ENCODE measurements at places on chromosomes 1 and 21.

GRCh38 chr1:47191940-47192457 is 2.2 kb upstream of the PDZK1IP1 start:
- DNase-seq = no peak

- no peak for DNase-seq
Measured at GRCh38 chr21:16304174-16305095, 574.7 kb downstream of the USP25 start.

DNA sequence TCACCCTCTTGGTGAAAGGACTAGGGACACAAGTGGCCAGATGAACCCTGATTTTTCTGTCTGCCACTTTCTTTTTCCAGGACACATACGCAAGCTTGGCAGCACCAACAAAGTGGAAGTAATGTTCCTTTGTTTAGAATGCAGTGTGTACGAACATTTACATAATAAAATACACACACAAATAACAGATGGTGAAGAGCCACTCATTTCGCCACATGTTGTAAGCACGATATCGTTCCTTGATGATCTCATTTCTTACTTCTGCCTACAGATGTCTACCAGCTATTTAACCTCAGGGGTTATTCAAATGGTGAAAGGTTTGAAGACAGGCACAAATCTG is 670.2 kb upstream of the CXADR start:
- DNase-seq = no peak

GRCh38 chr1:154748405-154748775 is 121.7 kb downstream of the KCNN3 start:
- no peak for DNase-seq

DNA sequence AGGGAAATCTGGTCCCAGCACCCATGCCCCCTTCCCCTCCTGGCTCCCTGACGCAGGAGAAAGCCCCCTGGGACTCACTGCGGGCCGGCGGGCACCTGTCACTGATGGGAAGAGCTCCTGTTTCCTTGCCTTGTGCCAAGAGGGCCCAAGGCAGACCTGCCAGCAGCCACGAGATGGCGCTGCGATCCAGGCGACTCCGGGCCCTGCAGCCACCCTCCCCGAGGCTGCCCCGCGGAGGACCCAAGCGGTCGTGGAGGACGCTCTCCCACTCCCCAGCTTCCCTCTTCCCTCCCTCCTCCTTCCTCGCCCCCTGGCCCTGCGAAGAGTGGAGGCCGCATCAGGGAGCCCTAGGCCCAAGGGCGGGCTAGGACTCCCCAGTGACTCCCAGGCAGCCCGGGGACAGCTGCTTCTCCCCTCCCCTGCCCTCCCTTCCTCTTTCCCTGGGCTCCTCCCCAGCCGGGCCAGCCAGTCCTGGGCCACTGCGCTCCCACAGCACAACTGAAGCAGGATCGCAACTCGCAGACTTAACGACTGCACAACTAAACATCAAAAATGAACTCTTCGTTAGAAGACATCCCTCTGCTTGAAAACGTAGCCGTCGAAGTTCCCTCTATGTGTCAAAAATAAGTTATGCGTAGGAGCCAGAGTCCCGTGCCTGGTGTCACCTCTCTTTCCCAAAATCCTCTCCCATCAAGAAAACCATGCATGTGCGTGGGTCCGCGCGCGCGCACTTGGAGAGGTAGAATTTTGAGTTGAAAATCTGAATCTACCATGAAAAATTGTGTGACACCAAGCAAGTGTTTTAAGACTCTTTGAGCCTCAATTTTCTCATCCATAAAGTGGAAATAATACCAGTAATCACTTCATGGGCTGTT is 34.2 kb downstream of the BATF3 start:
- peak; percentile 74 for DNase-seq

DNA sequence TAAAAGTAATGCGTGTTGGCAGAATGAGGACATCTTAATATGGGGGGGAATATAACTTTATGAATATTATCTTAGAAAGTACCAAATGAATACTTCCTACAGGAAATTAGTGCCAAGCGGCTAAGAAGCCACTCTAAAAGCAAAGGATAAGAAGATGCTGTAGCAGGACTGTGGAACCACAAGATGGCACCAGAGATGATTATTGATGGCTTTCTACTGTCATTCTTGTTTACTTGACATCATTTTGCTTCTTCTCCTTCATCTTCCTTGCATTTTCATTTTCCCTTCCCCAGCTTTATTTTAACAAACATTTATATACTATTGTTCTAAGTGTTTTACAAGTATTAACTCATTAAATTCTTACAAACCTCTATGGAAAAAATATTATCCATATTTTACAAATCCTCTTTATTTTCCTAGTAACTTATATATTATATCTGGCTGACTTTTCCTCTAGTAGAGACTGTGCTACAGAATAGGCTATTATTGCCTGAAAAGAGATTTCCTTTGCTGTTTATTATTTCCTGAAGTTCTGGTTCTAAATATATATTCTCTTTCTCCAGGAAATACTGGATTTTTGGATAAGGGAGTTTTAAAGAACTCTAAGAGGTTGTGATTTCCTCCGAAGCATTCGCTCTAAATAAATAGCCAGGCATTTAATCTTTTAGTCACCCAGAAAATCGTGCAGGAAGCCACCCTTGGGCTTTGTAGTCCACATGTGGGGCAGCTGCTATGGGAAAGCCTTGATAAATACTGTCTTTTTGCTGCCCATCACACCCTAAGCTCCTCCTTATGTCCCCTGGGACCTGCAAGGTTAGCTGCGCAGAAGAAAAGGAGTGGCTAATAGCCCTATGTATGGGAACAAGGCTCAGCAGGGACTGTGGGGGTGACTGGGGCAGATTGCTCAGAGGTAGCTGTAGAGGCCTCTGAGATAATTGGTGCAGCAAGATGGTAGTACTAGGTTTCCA is 69.8 kb downstream of the TPR start:
- DNase-seq = no peak

DNA sequence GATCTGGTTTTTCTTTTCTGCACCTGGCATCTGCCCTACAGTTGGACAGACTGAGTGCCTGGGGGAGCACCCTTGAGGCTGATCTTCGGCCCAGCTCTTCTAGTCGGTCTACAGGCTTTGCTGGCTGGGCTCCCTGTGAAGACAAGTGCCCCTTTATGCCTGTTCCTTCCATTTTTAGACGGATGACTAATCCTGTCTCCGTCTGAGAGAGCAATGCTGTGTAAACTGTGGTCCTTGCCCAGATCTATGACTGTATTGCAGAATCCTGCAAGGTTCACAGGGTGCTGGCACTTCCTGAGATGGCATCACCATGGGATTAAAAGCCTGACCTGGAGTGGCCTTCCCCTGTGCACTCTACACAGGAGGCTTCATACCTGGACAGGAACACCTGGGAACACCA is 47.6 kb upstream of the SAMD13 start:
- no peak for DNase-seq

DNA sequence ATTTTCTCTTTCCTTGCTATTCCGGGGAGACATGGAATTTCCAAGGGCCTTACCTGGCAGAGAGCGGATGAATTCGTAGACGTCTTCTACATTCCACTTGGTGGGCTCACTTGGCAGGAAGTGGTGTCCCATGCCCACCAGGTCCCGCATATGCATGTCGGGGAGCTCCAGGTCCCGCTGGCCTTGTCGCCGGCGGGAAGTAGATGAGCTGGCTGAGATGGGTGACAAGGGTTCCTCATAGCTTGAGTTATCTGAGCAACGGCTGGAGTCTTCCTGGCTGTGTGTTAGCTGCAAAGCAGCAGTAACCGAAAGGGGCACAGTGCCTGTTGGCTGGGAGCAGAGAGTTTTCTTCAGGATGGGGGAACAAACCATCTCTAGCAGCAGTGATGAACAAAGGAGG is 7.9 kb upstream of the A3GALT2 start:
- no peak for DNase-seq

DNA sequence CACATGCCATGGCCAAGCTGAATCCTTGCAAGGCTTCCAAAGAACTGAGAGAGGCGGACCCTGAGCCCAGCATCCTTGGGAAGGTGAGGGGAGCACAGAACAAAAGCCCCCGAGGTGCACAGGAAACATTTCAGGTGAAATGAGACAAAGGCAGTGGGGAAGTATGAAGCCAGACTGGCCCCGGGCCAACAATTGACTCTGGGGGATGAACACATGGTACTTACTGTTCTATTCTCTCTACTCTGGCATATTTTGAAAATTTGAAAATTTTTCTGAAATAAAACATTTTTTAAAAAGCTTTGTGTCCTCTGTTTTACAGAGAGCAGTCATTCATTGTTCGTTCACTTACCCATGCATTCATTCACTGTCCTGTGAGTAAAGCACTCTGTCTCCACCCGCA is 77.7 kb downstream of the GRIK3 start:
- no peak for DNase-seq

GRCh38 chr1:168585191-168585590 is 8.8 kb downstream of the XCL1 start:
- DNase-seq = no peak

DNA sequence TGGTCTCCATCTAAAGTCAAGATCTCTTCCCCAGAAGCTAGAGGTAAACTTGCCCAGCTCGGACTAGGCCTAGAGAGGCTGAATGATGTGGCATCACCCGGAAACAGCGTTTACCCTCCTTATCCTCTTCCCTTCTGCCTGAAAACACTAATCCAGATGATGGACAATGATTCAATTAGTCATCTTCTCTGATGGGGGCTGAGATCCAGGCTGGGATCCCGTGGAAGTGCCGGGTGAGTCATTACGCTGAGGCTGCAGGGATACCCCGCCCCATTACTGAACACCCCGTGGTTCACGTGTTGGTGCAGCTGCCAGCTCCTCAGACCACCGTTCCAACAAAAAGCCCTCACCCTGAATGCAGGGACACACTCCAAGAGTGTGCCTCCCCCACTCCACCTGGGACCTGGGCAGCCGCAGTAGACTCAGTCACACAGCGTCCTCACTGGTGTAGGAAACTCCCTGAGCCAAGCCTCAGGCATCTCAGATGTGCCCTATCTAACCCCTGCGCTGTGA is 2.0 kb downstream of the S100A6 start:
- no peak for DNase-seq

GRCh38 chr21:41231060-41231459 is 63.1 kb downstream of the BACE2 start:
- no peak for DNase-seq

DNA sequence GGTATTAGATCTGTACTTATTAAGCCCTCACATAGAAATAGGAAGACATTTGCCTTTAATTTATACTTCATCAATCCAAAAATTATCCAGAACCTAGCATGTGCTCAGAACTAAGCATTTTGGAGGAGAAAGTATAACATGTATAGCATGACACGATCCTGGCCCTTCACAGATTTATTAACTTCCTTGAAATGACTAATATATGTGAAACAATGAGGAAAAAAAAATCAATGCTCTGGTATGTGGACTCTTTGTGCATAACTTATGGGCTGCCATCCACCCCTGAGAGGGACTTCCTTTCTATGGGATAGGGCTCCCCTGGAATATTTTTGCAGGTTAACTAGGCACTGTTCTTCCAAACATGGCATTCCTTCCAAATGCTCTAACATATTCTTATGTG is 36.6 kb downstream of the CCDC185 start:
- DNase-seq = no peak

DNA sequence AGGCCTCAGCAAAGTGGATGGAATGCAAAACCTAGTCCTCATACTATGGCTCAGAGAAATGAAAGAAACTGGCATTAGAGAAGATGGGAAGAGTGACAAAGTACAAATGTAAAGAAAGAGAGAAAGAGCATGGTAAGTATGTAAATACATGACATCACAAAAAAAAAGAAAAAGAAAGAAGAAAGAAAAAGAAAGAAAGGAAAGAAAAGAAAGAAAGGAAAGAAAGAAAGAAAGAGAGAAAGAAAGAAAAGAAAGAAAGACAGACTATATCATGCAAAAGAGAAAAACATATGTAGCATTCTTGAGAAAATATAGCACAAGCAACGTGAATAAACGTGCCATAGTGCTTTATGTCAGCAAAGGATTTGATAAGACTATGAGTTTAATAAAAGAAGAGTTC is 76.1 kb upstream of the CACHD1 start:
- no peak for DNase-seq

GRCh38 chr1:180311011-180311730 is 81.1 kb downstream of the LHX4 start:
- DNase-seq = no peak

DNA sequence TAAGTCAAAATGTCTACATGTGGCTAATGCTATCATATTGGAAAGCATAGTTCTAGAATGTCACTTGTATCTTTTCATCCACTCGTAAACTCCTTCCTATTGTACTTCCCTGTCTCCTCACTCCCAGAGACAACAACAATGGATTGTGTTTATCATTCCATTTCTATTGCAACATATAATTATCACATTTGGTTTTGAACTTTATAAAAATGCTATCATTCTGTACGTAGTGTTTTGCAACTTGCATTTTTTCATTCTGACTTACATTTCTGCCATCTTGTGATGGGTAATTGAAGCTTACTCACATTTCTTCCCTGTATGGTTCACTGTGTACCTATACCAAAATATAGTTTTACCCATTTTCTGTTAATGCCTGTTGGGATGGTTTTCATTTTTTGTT is 14.5 kb upstream of the CSF3R start:
- no peak for DNase-seq

- no peak for DNase-seq
Measured at GRCh38 chr1:241823925-241824324, 24.1 kb upstream of the EXO1 start.

DNA sequence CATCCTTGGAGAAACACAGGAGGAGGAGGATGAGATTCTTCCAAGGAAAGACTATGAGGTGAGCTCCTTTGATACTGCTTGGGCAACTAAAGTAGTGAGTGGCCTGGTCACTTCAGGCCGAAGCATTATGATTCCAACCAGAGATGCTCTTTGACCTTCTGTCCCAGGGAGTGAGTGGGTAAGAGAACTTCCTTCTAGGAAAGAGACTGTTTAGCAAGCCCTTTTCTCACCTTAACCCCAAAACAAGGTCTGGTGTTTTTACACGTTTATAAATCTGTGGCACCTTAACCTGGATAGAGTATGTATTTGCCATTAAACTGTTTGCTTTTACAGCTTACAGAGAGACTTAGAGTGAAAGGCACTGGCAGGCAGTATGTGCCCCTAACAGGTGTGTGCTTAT is 1.1 kb downstream of the CLCN6 start:
- DNase-seq = no peak

DNA sequence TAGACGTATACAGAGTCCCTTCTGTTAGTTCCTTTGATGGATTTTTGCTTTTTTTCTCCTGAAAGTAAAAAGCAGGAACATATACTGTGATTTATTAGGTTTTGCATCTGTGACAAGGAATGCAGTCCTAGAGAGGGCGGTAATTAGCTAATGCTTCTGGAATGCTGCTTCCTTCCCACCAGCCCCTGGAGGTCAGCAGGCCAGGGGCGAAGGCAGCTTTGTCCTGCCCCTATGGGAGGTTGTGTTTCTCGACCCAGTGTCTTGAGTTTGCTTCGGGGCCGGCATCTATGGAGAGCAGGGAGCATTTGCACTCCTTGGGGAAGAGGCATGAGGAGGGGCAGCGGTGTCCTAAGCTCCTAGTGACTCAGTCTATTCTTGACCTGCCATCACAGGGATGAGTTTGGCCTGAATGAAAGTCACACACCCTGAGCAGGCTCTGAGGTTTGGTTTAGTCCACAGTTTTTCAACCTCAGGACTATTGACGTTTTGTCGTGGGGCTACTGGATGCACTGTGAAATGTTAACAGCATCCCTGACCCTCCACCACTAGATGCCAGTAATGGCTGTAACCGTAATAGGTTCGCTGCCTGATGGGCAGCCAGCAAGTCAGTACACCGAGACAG is 85.0 kb upstream of the KCNJ15 start:
- DNase-seq = no peak
